ENCODE measurements at places on chromosomes 16 and 17. TPM values are rescaled to one million over a fixed set of nuclear protein-coding genes. Genes with fewer than 3 reads are reported as not detected.

Gene FNDC8
- not detected for polyA plus RNA-seq

Gene ZNF598
- polyA plus RNA-seq, result 23.0 TPM

Gene MPP3
- 7.9 TPM for polyA plus RNA-seq

- no peak for DNase-seq
Observed at GRCh38 chr17:74354561-74354960, 7.1 kb downstream of the BTBD17 start.

DNA sequence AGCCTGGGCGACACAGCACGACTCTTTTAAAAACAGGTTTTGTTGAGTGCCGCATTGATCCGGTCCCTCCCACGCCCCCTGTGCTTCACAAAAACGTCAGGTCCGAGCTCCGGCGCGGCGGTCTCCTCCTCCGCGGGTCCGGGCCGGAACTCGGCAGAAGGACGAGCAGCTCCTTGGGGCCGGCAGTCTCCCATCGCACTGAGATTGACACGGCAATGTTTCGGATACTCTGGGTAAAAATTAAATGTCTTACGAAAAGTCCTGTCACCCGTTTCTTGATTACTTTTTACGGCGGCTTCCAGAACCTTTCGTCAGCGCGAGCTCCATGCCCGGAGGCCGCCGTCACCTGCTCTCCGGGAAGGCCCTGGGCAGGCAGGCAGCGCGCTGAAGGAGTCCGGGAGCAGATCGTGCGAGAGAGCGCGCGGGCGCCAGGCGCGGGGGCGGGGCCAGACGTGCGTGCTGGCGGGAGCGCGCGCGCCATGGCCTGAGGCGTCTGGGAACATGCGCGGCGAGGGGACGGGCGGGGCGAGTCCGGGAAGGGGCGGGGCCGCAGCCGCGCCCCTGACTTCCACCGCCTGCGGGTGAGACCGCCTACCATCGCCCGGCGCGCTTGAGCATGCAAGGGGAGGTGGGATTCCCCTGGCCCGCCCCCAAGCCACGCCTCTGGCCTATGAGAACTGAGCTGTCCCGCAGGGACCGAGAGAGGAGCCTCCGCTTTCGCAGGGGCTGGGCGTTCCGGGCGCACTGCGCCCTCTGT is 11.7 kb upstream of the SRL start:
- DNase-seq, result peak; percentile 91

DNA sequence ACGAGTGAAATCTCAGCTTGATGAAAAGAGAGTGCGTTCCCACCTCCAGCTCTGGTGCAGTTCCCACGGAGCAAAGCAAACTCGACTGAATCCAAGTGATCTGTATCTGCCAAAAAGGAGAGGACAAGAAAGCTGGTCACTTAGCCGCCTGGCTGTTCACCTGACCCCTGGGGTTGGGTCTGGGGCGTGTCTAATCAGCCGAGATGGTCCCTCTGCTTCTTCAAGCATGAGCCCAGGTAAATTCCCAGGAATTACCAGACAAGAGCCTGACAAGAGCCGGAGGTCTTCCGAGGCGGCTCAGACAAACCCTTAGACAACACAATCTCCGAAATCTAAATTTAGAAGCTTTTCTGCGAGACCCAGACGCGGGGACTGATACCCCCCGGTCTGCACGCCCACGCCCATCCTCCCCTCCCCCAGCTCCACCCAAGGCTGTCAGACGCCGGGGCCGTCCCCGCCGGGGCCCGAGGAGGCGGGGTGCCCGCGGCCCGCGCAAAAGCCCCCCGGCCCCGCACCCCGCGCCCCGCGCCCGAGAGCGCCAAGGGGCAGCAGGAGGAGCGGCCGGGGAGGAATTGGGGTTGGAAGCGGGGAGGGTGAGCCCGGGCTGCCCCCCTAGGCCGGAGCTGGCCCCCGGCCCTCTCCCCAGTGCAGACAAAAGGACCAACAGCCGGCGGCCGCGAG is 674 bp downstream of the ZNF821 start:
- no peak for DNase-seq

GRCh38 chr16:2170080-2170479 is 14.5 kb downstream of the TRAF7 start:
- DNase-seq, result no peak

GRCh38 chr17:78879635-78880186 is 23.3 kb downstream of the CEP295NL start:
- DNase-seq, result peak; percentile 82

DNA sequence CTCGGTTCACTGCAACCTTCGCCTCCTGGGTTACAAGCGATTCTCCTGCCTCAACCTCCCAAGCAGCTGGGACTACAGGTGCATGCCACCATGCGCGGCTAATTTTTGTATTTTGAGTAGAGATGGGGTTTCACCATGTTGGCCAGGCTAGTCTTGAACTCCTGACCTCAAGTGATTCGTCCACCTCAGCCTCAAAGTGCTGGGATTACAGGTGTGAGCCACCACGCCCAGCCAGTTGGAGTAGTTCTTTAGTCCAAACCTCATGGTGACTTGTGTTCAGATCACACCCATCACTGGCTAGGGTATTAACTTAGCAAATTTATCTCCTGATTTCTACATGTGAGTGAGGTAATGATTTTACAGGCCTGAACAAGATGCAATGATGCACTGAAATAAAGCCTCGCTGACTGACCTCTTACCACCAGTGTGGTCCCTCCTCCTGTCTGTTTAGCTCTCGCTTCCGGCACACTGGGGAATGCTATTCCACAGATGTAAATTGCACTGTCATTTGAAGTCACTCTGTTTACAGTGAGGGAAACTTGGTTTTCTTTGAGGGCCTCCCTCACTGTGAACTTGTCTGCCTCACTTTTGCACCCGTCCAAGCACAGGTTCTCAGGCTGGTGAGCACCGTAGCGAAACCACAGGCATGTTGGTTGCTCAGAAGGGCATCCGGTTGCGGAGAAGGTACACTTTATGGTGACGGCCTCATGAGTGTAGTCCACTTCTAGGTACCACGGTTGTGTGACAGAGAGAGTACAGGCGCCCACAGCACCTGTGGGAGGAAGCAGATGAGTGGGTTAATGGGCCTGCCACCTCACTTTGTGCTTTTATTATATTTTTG is 5.5 kb downstream of the IGSF6 start:
- no peak for DNase-seq

GRCh38 chr16:48491517-48491916 is 106.3 kb upstream of the SIAH1 start:
- DNase-seq, result no peak

GRCh38 chr17:63596856-63597586 is 3.7 kb upstream of the TACO1 start:
- DNase-seq, result no peak

- no peak for DNase-seq
Observed at GRCh38 chr17:31690151-31690551, 168.9 kb downstream of the COPRS start.

Measured in BJ (cell line).